ENCODE measurements at places on chromosomes 6 and 20.

DNA sequence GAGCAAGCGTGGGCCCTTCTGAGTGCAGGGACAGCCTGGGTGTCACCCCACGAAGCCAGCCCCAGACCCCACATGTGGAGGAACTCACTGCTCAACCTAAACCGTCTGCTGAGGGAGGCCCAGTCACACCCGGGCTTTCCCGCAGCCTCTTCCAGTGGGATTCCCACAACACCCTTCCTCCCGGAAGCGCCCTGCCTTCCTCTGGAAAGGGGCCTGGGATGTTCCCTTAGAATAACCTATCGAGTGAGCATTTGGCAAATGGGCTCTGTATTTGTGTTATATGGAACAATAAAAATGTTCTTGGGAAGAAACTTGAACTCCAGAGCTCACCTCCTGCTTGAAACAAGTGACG is 100.0 kb upstream of the DUSP22 start:
- no peak for DNase-seq

DNA sequence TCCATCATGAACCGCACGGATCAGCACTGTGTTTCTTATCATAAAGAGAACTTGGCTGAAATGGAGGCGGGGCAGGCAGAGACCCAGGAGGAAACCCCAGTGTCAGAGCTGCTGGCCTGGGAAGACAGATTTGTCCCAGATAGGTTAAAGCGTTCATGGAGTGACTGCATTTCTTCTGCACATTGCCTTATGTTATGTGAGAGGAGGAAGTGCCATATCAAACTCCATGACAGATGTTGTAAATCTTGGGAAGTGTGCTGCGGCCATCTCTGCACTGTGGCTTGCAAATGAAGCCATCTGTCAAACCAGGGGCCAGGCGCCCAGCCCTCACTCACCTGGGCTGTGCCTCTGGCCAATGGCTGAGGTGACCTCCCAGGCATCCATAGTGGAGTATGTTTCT is 163.0 kb downstream of the SLC24A3 start:
- no peak for DNase-seq

GRCh38 chr20:4812216-4812615 is 90.5 kb downstream of the PRND start:
- no peak for DNase-seq

GRCh38 chr6:151679081-151679480 is 128.4 kb upstream of the ESR1 start:
- DNase-seq = no peak

- DNase-seq = no peak
These were observed 74.9 kb downstream of the FYN start for GRCh38 chr6:111798281-111798725.

GRCh38 chr6:87653074-87653962 is 48.7 kb downstream of the AKIRIN2 start:
- DNase-seq = no peak

- no peak for DNase-seq
These were observed 38.6 kb downstream of the ASXL1 start for GRCh38 chr20:32396646-32397160.

Data from activated naive CD8-positive, alpha-beta T cell treated with anti-CD3 and anti-CD28 coated beads, Interleukin-2, amount 50 U/mL, for 16 hours (primary cell).